ENCODE measurements at places on chromosomes 1 and 21.

GRCh38 chr1:40059338-40059959, 18.9 kb downstream of the CAP1 start:
- DNase-seq: no peak

DNA sequence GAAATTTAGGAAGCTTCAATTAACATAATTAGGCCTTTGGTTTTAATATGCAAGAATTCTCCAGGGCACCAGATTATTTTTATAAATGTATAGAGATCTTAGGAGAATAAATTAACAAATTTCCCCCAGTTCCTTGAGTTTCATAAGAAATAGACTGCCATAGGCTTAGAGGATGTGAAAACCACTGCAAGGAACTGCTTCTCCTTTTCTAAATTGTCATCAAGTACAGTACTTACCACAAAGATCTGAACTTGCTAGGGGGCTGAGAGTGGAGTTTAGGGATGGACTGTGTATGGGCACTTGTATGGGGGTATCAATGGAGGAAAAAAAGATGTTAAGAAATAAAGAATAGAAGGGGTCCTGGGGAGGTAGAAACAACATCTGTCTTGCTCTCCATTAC, 31.1 kb downstream of the LHX8 start:
- no peak for DNase-seq

GRCh38 chr1:162189345-162189744, 119.9 kb downstream of the NOS1AP start:
- no peak for DNase-seq

- no peak for DNase-seq
Measured at GRCh38 chr1:243982447-243983018, 68.5 kb upstream of the ZBTB18 start.

DNA sequence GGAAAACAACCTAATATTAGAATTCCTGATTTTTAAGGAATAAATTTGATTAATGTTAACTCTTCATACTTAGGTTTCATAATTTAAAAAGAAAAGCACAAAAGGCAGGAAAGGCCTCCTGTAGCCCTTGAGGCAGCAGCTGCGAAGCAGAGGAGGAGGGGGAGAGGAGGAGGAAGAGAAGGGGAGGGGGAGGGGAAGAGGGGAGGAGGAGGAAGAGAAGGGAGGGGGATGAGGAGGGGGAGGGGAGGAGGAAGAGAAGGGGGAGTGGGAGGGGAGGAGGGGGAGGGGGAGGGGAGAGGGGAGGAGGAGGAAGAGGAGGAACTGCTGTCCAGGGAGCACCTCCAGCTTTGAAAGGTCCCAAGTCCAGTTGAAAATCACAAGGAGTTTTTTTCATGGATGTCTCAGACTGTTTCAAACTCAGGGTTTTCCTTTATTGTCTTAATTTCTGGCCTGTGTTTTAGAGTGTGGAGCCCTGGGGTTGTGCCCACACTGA, 35.1 kb upstream of the DIP2A start:
- no peak for DNase-seq

DNA sequence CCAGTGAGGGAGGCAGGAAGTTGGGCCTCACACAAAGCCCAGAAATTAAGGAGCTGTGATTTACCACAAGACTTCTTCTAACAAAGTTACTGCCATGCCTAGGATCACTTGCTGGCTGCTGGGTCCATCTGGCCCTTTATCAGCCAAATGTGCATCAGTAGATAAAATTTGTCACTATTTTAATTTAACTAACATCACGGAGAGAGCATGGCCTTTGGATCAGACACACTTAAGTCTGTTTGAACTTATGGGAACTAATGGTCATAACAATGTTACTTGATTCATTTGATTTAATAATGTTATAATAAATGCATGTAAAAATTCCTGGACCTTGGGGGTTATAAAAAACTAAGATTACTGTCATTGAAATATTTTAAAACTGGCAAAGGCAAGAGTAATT, 67.2 kb upstream of the CCDC190 start:
- no peak for DNase-seq

GRCh38 chr1:61978796-61979195, 215.9 kb upstream of the L1TD1 start:
- no peak for DNase-seq
